Activated naive CD8-positive, alpha-beta T cell treated with anti-CD3 and anti-CD28 coated beads, Interleukin-2, amount 50 U/mL, for 16 hours (primary cell): ENCODE measurements at places on chromosomes 1 and 21.
A peak's percentile ranks its signal among the peaks of the same experiment; 100 is the strongest.

- no peak for DNase-seq
Observed at GRCh38 chr1:228727681-228728171, 7.6 kb upstream of the RHOU start.

GRCh38 chr1:84960371-84960770, 36.5 kb downstream of the MCOLN2 start:
- no peak for DNase-seq

GRCh38 chr1:237858992-237859391, 31.7 kb downstream of the ZP4 start:
- DNase-seq: no peak

- no peak for DNase-seq
Observed at GRCh38 chr1:184044603-184045376, 6.7 kb upstream of the TSEN15 start.

GRCh38 chr1:40802078-40802741, 18.6 kb downstream of the KCNQ4 start:
- peak; percentile 58 for DNase-seq

DNA sequence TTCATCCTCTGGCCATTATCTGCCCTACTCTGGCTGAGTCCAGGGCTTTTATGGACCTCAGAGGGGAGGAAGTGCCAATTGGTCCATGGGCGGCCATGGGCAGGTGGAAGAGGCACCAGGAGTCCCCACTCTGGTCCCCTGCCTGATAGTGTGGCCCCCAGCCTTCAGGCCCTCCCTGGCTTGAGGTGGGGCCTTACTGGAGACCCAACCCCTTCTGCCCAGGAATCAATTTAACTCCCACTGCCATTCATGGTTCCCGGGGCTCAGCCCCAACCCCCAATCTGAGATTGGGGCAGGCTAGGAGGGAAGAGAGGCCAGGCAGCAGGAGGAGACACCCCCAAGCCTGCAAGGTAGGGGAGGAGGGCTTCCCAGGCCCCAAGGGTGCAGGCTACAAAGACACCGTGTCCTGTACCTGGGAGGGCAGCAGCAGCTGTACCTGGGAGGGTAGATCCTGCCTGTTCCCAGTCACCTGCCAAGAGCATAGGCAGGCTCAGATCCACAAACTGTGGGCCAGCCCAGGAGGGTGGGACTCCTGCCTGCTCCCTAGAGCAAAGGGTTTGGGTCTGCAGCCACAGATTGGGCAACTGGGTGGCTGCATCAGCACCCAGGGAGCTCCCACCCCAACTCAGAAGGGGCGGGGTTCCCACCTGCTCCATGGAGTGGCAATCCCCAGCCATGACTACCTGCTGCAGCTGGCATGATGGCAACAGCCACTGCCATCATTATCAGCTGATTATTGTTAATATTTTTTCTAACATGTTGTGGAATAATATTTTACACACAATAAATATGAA, 1044.1 kb upstream of the B3GALT2 start:
- DNase-seq: no peak

DNA sequence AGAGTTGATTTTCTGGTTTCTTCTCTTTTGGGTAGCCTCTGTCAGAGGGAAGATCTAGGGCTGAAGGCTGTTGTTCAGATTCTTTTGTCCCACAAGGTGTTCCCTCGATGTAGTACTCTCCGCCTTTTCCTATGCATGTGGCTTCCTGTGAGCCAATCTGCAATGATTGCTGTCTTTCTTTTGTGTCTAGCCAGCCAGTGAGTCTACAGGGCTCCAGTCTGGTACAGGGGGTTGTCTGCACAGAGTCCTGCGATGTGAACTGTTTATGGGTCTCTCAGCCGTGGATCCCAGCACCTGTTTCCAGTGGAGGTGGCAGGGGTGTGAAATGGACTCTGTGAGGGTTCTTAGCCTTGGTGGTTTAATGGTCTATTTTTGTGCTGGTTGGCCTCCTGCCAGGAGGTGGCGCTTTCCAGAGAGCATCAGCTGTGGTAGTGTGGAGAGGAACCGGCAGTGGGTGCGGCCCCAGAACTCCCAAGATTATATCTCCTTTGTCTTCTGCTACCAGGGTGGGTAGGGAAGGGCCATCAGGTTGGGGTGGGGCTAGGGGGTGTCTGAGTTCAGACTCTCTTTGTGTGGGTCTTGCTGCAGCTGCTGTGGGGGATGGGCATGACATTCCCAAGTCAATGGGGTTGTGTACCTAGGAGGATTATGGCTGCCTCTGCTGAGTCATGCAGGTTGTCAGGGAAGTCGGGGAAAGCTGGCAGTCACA, 81.3 kb upstream of the C21orf91 start:
- DNase-seq: no peak

DNA sequence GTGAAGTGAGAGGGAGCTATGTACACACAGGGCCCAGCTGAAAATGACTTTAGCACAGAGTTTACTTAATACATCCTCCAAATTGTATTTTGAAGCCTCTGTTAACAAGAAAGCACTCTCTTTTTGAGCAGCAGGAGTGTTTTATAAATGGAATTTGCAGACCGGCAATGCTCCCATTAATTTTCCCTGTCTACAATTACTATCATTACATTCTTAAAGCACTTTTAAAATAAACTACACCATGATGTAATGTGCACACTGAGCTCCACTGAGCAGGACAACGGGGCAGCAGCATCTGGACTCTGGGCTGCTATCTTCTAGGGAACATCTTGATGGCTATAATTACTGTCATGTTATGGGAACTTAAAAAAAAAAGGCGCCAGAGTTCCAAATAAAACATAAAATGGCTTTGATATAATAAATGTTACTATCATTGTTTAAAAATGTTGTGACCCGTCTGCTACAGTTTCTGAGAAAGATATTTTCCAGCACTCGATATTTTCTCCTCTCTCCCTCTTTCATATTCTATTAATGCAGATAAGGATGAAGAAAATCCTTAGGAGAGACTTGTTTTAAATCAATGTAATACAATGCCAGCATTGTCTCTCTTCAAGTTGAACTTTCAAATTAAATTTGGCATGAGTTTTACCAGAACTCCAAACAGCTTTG, 150.9 kb downstream of the HLX start:
- no peak for DNase-seq

GRCh38 chr1:198030682-198031081, 113.5 kb downstream of the LHX9 start:
- DNase-seq: no peak

DNA sequence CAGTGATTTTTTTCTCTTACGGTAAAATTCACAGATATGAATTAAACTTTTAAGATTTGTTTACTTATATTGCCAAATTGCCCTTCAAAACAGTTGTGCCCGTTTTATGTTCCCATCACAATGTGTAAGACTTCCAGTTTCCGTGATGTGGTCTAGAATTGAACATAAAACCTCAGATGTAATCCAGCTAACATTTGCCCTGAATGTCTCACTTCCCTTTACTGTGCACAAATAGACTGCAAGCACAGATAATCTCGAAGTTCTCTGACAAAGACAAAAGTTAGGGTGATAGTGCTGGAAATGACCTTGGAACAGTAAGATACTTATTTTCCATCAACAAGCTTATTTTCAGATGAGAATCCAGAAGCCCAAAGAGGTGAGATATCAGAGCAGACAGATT, 177.5 kb downstream of the ZZZ3 start:
- no peak for DNase-seq

- DNase-seq: no peak
Observed at GRCh38 chr1:42239555-42239954, 75.0 kb upstream of the GUCA2A start.

GRCh38 chr1:39301606-39302005, 97.1 kb downstream of the MACF1 start:
- DNase-seq: no peak

GRCh38 chr1:118097622-118098348, 87.2 kb downstream of the SPAG17 start:
- no peak for DNase-seq

GRCh38 chr1:221743416-221744208, 1.7 kb upstream of the DUSP10 start:
- no peak for DNase-seq

DNA sequence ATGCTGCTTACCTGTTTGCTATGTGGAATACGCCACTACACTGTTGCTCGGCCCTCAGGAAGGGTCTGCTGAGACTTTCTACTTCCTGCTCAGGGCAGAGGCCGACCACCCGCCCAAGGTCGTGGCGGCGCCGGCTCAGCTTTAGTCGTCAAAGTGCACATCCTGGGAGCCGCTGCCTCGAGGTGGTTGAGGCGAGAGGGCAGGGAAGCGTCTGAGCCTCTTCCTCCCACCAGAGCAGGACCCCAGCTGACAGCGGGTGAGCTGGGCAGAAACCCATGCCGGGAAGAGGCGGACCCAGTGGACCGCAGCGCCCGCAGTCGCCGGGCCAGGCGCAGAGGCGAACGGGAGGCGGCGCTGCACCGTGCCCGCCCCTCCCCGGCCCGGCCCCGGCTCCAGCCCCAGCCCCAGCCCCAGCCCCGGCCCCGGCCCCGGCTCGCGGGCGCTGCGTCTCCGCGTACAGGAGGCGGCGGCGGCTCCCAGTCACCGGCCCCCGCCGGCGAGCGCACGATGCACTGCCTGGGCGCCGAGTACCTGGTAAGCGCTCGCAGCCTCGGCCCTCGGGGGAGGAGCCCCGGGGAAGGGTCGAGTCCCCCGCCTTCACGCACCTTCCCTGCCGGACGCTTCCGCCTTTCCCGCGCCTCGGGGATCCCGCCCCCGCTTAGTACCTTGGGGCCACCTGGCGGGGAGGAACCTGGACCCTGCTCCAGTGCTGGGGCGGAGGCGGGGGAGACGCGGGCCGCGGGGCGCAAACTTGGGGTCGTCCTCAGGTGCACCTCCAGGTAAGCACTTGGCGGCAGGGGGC, at the start of gene SLC44A3:
SLC44A3 (plus strand) TSS at position 413 of the 802 bp plus-strand sequence; CDS start at position 508, 95 bp downstream.
- no peak for DNase-seq

DNA sequence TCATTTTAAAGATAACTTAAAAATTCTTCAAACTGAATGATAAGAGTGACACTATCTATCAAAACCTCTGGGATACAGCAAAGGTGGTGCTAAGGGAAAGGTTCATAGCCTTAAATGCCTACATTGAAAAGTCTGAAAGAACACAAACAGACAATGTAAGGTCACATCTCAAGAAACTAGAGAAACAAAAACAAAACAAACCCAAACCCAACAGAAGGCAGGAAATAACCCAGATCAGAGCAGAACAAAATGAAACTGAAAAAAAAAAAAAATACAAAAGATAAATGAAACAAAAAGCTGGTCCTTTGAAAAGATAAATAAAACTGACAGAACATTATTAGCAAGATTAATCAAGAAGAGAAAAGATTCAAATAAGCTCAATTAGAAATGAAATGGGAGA, 6.8 kb downstream of the ODF2L start:
- no peak for DNase-seq

DNA sequence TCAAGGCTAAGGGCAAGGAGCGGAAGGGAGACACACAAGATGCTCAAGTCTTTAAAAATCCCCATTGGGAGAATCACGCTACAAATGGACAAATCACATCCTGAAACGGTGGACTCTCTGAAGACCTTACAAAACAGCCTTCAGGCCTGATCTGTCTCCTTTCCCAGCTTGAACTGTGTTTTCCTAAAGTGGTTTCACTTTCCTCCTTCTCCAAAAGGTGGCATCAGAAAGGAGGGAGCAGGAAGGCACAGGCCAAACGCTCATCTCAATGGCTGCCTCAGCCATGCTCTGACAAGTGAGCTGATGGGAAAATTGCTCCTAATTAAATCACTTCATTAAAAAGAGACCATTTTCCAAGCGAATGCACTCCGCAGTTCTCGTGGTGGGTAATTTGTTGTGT, 47.7 kb downstream of the UTP25 start:
- DNase-seq: no peak

DNA sequence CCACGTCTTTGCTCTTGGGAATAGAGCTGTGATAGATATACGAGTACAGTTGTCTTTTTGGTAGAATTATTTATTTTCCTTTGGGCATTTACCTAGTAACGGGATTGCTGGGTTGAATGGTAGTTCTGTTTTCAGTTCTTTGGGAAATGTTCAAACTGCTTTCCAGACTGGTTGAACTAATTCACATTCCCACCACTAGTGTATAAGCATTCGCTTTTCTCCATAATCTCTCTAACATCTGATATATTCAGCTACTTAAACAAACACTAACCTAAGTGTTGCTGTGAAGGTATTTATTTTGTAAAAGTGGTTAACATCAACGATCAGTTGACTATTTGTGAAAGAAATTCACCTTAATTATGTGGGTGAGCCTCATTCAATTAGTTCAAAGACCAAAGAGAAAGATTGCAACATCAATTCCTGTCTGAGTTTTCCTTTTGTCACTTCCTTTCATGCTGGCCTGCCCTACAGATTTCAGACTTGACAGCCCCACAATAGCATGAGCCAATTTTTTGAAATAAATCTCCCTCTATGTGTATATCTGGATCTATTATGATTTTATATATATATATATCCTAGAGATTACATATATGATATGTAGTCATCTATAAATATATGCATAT, 26.7 kb upstream of the DUSP10 start:
- DNase-seq: no peak

- DNase-seq: no peak
Observed at GRCh38 chr1:246971090-246971721, 36.7 kb downstream of the ZNF695 start.
